Activated CD4-positive, alpha-beta T cell treated with anti-CD3 and anti-CD28 coated beads for 36 hours (primary cell): ENCODE measurements at places on chromosomes 7 and 10.

GRCh38 chr10:98400482-98400881 lies 14.5 kb downstream of the PYROXD2 start:
- DNase-seq, result peak; percentile 46

GRCh38 chr7:1349351-1349761 lies 109.9 kb downstream of the MICALL2 start:
- DNase-seq, result no peak

- no peak for DNase-seq
Measured at GRCh38 chr10:93652857-93653256, 40.5 kb downstream of the PDE6C start.

- no peak for DNase-seq
Measured at GRCh38 chr10:104242545-104242944, 10.4 kb upstream of the CFAP43 start.

DNA sequence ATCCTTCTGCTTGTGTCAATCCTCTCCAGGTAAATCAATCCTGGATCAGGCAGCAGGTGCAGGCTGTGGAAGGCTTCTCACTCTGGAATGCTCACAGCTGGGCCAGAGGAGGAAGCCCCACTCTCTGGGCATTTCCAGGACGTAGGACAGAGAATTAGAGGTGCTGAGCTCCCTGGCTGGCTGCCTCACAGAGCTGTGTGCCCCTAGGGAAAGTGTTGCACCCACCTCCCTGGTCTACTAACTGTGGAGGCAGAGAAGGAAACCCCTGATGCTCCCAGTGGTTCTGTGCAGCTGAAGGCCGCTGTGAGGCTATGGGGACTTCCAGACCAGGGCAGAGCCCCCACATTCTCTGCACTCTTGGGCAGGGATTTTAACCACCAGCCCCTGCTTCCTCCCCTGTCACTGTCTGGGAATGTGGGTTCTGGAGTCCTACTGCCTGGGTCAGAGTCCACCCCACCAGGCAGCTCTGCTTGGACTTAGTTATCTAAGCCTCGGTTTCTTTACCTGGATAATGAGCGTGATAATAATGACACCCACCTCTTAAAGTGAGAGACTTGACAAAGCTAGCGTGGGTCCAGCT lies 73.5 kb upstream of the EEPD1 start:
- DNase-seq, result no peak

- peak; percentile 54 for DNase-seq
Measured at GRCh38 chr10:26503911-26504310, 65.8 kb downstream of the APBB1IP start.

GRCh38 chr7:47254081-47254977 lies 327.6 kb downstream of the TNS3 start:
- DNase-seq, result peak; percentile 74

GRCh38 chr7:527723-528122 lies 8.1 kb upstream of the PDGFA start:
- no peak for DNase-seq

- DNase-seq, result no peak
Measured at GRCh38 chr7:44935583-44935982, 43.2 kb downstream of the MYO1G start.

DNA sequence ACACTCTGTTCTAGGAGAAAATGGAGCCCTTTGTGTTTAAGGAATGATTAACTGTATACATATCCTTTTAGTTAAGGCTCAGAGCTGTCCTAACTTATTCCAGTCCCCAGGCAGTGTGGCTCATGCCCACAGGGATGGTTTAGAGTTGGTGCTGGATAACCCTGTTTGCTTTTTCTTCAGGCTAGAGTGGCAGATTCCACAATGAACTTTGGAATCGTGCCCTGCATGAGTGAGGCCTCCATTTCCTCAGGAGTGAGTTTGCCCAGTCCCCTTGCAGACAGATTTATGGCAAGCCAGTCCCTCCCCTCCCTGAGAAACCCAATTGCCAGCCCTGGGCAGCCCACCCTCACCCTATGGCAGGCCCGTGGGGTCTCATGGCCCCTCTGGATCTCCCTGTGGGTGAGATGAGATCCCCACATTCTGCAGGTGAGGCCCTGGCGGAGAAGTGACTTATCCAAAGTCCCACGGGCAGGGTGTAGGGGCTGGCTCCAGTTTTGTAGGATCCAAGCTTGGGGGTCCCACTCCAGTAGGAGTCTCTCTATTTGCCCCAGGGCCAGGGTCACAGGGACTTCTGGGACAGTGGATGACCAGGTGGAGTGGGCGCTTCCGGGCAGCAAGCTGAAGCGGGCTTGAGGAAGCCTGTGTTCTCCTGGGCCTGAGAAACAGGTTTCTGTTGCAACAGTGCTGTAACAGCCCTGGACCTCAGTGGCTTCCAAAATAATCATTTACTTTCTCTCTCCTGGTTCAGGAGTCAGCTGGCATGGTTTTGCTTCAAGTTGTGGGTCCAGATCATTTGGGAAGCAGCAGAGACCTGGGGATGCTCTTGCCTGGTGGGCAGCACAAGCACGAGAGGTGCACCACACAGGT lies 9.0 kb upstream of the COMTD1 start:
- DNase-seq, result no peak

- DNase-seq, result peak; percentile 32
Measured at GRCh38 chr7:6479067-6479466, 31.3 kb upstream of the DAGLB start.
